ENCODE measurements at places on chromosomes 1 and 21.
A peak's percentile ranks its signal among the peaks of the same experiment; 100 is the strongest.

DNA sequence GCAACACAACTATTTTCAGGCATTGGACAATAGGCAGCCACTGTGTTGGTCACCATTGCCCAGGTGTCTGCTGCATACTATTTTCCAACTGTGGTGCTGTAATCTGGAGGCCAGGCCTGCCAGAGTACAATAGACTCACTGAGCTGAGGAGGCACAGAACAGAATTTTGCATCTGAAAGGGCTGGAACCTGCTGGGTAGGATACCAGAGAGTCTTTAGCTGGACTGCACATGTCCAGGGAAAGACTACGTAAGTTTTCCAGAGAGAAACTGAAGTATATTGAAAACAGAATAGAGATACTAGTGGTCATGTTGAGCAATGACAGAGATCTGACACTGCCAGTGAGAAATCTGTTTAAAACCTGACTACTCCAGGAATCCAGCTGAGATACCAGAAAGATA lies 200.8 kb downstream of the RASAL2 start:
- DNase-seq: no peak

DNA sequence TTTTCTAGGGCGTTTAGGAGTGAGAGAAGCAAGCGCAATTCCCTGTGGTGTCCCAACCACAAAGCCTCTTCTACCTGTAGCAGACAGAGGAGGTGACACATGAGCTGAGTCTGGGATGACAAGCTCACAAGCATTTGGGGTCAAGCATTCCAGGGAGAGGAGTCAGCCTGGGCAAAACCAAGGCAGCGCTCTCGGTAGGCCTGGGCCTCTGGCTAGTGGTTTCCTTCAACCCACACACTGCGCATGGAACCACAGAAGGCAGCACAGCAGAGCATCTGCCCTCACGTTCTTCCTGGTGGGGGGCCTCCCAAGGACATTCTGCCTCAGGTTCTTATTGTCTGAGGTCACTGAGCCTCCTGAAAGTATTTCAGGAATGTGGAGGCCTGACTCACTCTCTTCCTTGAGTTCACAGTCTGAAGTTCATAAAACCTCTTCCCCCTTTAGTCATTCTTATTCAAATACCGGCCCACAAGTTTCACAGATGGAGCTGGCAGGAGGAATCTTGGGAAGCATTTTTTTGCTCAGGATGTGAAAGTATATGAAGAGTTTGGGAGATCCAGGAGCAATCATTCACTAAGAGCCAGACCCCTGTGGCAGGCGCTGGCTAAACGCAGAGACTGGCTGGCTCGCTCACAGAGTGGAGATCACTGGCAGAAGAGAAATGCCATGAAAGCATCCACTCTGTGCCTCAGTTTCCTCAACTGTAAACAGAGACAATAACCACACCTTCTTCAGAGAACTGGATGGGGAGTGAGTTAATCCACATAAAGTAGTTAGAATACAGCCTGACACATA lies 26.8 kb downstream of the CCN1 start:
- no peak for DNase-seq

DNA sequence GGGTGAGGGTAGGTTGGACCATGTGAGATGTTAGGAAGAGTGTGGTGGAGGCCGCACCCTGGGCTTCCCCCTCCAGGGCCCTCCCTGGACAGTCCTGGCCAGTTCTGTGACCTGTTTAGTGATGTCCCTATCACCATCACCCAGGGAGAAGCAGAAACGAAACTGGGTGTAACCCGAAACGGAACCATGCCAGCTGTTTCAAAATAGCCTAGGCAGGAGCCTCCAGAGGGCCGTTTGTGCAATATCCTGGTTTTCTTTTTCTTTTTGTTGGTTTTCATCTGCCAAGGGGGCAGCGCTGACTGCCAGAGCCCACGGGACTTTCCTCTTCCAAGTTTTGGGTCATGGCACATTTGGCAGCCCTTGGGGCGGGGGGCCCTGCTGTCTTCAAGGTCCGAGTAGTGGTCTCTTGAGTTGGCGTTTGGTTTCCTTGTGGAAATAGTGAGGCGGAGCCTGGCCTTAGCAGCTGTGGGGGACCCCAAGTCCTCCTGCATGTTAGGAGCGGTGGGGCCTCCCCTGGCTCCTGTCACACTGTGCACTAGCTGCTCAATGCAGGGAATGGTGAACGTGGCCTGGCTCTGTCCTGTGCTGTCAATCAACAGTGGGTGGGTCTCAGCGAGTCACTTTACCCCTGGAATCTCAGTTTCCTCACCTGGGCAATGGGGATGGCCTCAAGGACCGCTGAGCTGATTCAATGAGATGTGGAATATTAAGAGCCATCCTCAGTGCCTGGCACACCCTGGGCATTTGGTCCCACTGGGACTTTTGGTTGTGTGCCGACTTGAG lies 90.7 kb downstream of the ARHGEF10L start:
- no peak for DNase-seq

- DNase-seq: peak; percentile 28
Observed at GRCh38 chr1:240618946-240619345, 7.0 kb upstream of the GREM2 start.

DNA sequence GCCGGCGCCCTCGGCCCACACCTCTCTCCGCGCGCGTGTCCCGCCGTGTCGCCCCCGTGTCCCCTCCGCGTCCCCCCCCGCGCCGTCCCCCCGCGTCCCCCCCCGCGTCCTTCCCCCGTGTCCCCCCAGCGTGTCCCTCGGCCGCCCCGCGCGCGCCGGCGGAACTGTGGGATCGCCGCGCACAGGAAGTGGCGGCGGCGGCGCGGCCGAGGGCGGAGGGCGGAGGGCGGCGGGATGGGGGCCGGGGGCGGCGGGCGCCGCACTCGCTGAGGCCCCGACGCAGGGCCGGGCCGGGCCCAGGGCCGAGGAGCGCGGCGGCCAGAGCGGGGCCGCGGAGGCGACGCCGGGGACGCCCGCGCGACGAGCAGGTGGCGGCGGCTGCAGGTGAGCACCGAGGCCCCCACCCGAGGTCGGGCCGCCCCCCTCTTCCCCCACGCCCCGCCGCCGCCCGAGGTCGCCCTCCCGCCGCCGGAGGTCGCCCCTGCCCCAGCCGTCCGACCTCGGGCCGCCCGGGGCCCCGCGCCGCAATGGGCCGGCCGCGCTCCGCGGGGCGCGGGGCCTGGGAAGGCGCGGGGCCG lies at the start of gene AGPAT3:
AGPAT3 (plus strand) TSS at position 262 of the 578 bp plus-strand sequence. CDS start 94,459 bp downstream, outside the sequence.
- peak; percentile 59 for DNase-seq

DNA sequence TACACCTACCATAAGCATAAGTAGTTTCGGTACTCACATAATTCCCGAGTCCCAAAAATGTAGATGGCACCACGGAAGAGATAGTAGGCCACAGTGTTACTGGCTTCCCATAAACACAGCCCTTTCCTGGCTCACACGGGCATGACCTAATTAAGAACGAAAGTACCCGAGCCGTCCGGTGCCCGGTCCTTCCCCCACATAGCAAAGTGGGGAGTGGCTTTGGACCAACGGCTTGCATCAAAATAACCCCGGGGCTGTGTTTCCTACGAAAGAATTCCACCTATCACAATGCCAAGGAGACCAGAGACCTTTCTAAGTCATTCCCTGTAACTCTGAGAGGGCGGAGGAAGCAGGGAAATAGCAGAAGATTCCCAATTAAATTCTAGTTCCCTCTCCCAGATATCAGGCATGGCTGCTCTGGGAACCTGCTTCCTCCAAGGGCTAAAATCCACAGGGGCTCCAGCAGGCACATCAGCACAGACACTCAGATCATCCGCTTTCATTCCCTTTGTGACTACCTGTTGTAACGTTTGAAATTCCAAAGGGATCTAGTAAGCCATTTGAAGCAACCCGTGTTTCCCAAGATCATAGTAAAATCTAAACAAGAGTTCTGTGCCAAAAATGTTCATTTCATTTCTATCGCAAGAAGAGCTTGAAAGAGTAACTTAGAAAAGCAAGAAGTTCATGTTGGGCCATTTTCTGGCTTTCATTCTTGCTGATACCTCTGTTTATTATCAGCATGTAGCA lies at the start of gene TMPRSS3:
TMPRSS3 (minus strand) TSS at position 148 of the 747 bp plus-strand sequence. CDS start 635 bp downstream, outside the sequence.
- no peak for DNase-seq

- DNase-seq: no peak
Observed at GRCh38 chr1:223752721-223753515, 40.6 kb downstream of the CAPN2 start.

DNA sequence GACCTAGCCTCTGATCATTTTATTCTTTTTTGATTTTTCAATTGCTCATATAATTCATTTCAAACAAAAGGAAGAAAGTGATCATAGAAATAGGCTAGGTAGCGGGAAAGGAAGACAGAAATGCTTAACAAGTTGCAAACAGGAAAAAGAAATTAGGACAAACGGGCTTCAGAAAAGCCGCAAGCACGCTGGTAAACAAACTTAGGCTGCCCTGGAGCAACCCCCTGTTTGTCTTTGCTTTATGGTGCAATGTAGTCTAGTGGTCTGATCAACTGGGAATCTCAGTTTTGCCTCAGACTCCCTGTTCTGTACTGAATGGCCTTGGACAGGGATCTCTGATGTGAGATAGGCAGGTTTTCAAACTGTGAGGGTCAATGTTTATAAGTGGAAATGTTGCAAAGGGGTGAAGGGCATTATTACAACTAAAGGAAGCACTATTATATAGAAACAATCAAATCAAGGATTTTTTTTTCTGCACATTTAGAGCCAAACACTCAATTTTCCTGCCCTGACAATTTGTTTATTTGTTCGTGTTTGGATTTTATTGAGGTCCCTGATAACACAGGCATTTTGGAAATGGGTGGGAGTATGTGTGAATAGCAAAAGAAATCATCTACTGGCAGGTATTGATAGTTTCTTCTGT lies 146.8 kb upstream of the NRIP1 start:
- DNase-seq: no peak

DNA sequence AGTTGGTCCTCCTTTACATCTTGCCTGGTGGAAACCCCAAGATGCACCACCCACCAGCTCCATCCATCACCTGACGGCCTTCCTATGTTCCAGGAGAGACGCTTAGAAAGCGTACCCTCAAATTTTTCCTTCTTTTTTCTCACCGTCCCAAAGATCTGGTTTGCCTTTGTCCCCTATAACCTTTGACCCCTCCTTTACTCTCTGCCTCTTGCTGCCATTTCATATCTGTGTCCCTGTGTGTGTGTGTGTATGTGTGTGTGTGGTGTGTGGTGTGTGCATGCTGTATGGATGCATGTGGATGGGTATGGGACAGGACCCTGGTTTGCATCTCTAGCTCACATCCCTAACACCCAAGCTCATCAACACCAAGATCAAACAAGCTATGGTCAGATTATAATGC lies 22.2 kb upstream of the IPO9 start:
- no peak for DNase-seq

DNA sequence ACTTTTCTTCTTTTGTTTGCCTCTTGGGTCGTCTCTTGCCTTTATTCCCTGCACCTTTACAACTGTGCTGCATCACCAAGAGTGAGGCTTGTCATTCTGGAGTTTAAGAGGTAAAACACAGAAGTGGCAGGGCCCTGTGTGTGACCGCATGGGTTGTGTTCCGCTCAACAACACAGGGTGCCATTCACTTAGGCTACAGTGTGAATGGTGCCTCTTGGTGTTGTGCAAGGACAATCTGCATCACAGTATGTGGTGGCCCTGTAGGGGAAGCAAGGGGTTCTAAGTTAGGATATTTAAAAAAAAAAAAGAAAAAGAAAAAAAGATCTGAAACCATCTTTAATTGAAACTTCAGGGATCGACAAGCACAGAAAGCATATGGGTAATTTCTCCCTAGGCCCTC lies 38.2 kb downstream of the BRINP2 start:
- DNase-seq: no peak

GRCh38 chr1:181044449-181044966 lies 10.7 kb downstream of the MR1 start:
- peak; percentile 89 for DNase-seq

DNA sequence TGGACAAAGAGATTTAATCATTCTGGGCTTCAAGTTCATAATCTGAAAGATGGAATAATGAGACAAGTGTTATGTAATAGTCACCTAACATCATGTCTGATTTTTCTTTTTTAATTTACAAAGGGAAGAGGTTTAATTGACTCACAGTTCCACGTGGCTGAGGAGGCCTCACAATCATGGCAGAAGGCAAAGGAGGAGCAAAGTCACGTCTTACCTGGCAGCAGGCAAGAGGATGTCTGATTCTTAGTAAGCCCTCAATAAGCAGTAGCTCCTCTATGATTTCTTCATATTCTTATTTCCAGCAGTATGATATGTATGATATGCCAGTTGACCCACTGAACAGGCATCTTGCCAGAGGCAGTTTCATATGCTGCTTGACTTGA lies 152.7 kb downstream of the S1PR1 start:
- no peak for DNase-seq

DNA sequence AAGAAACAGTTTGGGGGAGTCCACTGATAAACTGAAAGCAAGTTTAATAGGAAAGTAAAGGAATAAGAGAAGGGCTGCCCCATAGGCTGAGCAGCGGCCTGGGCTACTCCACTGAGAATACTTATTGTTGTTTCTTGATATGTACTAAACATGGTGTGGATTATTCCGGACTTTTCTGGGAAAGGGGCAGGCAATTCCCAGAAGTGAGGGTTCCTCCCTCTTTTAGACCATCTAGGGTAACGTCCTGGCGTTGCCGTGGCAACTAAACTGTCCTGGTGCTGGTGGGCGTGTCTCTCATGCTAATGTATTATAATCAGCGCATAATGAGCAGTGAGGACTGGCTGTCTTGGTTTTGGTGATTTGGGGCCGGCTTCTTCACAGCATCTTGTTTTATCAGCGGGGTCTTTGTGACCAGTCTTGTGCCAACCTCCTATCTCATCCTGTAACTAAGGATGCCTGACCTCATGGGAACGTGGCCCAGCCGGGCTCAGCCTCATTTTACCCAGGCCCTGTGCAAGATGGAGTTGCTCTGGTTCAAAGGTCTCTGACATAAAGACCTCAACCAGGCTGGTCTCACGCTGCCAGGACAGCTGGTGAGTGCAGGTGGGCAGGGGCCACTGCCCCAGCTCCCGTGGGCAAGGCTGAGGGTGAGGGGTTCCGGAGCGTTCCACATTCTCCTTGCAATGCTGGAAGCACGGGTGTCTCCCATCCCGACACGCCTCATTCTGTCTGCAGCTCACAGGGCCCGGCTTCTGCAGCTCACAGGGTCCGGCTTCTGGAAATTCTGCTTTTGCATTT lies 19.6 kb upstream of the C1orf159 start:
- no peak for DNase-seq

DNA sequence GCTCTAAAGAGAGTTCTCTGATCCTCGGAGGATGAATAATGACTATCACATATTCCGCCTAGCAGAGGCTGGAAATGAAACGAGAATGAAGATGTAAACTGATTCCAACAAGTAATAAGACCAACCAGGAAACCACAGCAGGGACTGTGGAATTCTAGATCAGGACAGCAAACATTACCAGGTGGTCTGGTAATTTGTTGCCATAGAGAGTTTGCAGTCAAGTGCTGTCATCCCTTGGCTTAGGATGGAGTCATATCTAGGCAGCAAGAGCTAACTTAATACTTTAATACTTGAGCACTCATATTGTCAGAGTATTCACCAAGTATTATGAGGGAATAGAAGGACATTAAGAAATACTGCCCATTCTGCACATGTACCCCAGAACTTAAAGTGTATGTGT lies 45.1 kb upstream of the MUTYH start:
- no peak for DNase-seq

GRCh38 chr1:29639741-29640427 lies 403.6 kb downstream of the PTPRU start:
- DNase-seq: no peak

Measured in activated T-cell treated with anti-CD3 and anti-CD28 coated beads, Interleukin-2, amount 50 U/mL, for 72 hours (primary cell).